ENCODE measurements at places on chromosomes 7 and 10. TPM values are rescaled to one million over a fixed set of nuclear protein-coding genes. Genes with fewer than 3 reads are reported as not detected.

PLCE1 gene
- total RNA-seq, result 14.1 TPM

DNA sequence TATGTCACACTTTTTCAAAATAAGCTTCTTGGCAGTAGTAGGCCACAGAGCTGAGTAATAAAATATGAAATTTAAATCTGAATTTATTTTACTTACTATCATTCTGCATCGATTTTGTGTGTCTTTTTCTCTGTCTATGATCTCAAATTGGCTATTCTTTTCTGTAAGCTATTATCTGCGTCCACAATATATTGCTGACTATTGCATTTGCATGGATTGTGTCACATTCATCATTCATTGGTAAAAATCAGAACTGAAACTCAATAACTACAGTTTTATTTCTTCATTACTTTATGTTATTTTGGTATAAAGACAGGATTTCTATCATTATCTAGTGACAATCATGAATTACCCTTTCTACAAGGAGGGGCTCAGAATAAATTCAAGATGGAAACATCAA, 154.8 kb upstream of the AGR3 start:
- peaks cover 8% of the 10 kb centered on the region for H3K4me1 ChIP-seq
- H3K27me3 ChIP-seq, result no peaks in the 10 kb centered on the region
- H3K36me3 ChIP-seq, result no peaks in the 10 kb centered on the region

CCDC172 gene
- not detected for total RNA-seq

GRCh38 chr7:94325122-94325475, 69.6 kb upstream of the COL1A2 start:
- H3K4me3 ChIP-seq, result no peak overlapping the region
- H3K36me3 ChIP-seq, result peaks cover 4% of the 10 kb centered on the region
- no peaks in the 10 kb centered on the region for H3K4me1 ChIP-seq
- no peak overlapping the region for H3K27ac ChIP-seq
- no peak for DNase-seq
- H3K27me3 ChIP-seq, result no peaks in the 10 kb centered on the region

RBP3 gene
- total RNA-seq, result not detected

PDE1C gene
- 1.0 TPM for total RNA-seq

GRCh38 chr7:80847027-80847426, 71.8 kb downstream of the SEMA3C start:
- no peak overlapping the region for H3K4me3 ChIP-seq
- H3K27ac ChIP-seq, result no peak overlapping the region
- DNase-seq, result no peak
- H3K4me1 ChIP-seq, result peaks cover 20% of the 10 kb centered on the region
- H3K36me3 ChIP-seq, result peaks cover 16% of the 10 kb centered on the region

ESYT2 gene
- total RNA-seq, result 30.0 TPM

AGAP9 gene
- total RNA-seq, result 20.3 TPM
